Epithelial cell of proximal tubule (primary cell): ENCODE measurements at places on chromosomes 1 and 21. TPM values are rescaled to one million over a fixed set of nuclear protein-coding genes. Genes with fewer than 3 reads are reported as not detected.

DNA sequence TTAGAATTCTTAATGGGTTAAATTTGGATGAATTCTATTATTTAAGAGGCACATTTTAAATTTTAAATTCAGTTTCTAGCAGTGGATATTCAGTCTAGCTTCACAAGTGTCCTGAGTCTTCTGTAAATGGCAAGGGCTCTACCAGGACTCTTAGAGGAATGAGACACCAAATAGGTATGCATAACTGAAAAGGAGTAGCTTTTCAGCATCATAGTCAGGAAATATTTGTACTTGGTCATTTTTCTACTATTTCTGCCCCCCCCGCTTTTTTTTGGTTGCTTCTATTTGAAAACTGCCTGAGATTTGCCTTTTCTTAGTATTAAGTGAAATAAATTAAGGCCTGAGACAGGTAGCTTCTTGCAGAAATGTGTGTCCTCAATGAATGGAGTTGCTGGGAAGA is 80.2 kb downstream of the MAST2 start:
- DNase-seq, result no peak

BARHL2 gene
- not detected in 2 replicates for total RNA-seq

PKP1 gene
- total RNA-seq, result 1.5 and 2.8 TPM in 2 replicates

GRCh38 chr1:210241121-210241520 is 8.5 kb downstream of the SERTAD4 start:
- no peak for DNase-seq

DNA sequence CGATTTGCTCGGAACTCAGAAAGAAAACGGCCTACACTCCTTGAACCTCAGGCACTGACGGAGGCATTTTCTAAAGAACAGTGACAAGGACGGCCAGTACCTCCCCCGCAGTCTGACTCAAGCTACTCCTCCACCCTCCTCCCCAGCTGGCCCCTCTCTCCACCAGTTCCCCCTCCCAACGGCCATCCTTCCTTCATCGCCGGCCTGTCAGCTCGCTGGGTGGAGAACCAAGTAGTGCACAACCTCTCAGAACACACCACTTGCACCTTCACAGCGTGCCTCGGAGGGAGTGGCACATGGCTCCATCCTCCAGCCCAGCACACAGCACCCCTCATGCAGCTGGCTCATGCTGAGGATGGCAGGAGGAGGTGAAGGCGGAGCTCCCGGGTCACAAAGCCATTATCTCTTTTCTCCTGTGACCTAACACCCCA is 58.8 kb downstream of the TOR1AIP2 start:
- DNase-seq, result no peak

GRCh38 chr1:200334661-200335256 is 75.1 kb downstream of the ZNF281 start:
- no peak for DNase-seq
